ENCODE measurements at places on chromosomes 12 and 14. TPM values are rescaled to one million over a fixed set of nuclear protein-coding genes. Genes with fewer than 3 reads are reported as not detected.

Gene GNB3
- polyA plus RNA-seq, result 3.6 TPM

Gene SERPINA3
- polyA plus RNA-seq, result 2.4 TPM

Gene SLCO1B1
- not detected for polyA plus RNA-seq

Gene TMEM119
- polyA plus RNA-seq, result 67.0 TPM

Gene SAMD15
- polyA plus RNA-seq, result 0.66 TPM

Gene FBRSL1
- 1.5 TPM for polyA plus RNA-seq

Gene CHGA
- polyA plus RNA-seq, result not detected

Gene TCL1A
- not detected for polyA plus RNA-seq

Gene FGF23
- not detected for polyA plus RNA-seq

Gene TDRD9
- 0.05 TPM for polyA plus RNA-seq

Gene NYNRIN
- polyA plus RNA-seq, result 10.5 TPM

Gene NEUROD4
- polyA plus RNA-seq, result not detected

Gene MYH7
- not detected for polyA plus RNA-seq

- no peak for DNase-seq
These were observed 20.0 kb downstream of the BEST3 start for GRCh38 chr12:69679119-69679518.

DNA sequence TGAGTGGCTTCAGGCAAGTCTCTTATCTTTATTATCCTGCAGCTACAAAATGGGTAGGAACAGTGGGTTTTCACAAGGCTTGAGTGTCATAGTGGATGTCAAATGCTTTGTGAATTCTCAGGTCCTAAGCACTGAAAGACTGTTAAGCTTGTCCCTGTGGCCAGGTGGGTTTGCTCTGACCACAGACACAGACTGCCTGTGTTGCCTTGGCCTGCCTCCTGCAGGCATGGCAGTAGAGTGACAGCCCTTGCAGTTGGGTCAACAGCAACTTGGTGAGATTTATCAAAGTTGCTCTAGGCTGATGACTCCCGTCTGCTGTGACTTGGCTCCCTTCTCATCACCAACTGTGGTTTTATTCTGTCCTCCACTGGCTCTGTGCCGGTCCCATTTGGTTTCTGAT, 520.0 kb upstream of the CCDC196 start:
- DNase-seq, result no peak

- no peak for DNase-seq
These were observed 21.5 kb upstream of the IFNG start for GRCh38 chr12:68180792-68181744.

- DNase-seq, result no peak
These were observed 81.0 kb downstream of the ETV6 start for GRCh38 chr12:11730299-11731041.

DNA sequence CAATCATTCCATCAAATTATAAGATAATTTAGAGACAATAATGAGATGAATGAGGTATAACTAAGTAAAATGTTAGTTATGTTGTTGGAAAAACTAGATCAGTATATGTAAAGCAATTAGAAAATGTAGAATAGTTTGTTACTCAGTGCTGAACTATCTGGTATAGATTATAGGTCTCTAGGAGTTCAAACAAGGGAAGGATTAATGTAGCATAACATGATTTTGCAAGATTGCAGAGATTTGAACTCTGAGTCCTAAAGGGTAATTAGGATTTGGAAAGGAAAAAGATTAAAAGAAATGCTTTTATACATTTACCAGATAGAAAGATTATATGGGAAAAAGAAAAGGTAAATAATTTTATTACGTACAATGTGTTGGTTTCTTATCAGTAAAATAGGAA, 246.3 kb downstream of the KCNC2 start:
- no peak for DNase-seq

GRCh38 chr12:54021432-54022013, 6.7 kb upstream of the HOXC6 start:
- no peak for DNase-seq

GRCh38 chr12:42582050-42582449, 7.5 kb downstream of the PRICKLE1 start:
- no peak for DNase-seq

GRCh38 chr12:130463275-130463658, 125.6 kb downstream of the PIWIL1 start:
- DNase-seq, result no peak

- DNase-seq, result no peak
These were observed 145.6 kb upstream of the RFLNA start for GRCh38 chr12:124149287-124149686.

GRCh38 chr14:61520576-61520975, 174.7 kb upstream of the HIF1A start:
- DNase-seq, result no peak

DNA sequence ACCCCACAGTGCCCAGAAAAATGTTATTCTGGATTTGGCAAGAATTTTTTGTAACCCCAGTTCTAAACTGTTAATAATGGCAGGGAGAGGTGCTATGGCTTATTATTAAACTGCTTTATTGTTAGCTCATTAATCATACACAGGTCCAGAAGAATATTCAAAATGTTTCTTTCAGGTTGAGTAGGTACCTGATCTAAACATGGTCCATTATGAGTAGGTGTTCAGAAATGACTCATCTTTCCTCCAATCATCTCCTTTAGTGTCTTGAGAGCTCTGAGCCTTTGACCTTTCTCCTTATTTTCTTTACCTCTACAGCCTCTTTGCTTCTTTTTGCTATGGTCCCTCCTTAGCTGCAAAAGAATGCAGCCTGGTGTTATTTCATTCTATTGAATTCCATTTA, 211.0 kb upstream of the GARIN6 start:
- no peak for DNase-seq

DNA sequence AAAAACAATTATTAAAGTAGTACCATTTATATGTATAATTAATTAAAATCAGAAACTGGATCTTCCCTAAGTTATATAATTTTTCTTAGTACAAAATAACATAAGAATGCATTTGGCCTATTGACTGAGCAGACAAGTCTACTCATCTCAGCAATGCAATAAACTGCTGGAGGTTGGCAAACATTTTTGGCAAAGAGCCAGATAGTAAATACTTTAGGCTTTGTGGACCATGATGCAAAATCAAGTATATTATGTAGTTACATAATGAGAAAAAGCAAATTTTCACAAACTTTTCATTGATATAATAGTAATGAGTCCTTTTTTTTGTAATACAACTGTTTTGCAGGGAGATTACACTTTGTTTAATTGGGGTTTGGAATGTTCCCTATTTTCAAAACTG, 30.9 kb downstream of the ERGIC2 start:
- no peak for DNase-seq

GRCh38 chr12:21384261-21384660, 11.6 kb downstream of the IAPP start:
- DNase-seq, result no peak

GRCh38 chr12:5771756-5772155, 173.3 kb downstream of the ANO2 start:
- DNase-seq, result no peak

DNA sequence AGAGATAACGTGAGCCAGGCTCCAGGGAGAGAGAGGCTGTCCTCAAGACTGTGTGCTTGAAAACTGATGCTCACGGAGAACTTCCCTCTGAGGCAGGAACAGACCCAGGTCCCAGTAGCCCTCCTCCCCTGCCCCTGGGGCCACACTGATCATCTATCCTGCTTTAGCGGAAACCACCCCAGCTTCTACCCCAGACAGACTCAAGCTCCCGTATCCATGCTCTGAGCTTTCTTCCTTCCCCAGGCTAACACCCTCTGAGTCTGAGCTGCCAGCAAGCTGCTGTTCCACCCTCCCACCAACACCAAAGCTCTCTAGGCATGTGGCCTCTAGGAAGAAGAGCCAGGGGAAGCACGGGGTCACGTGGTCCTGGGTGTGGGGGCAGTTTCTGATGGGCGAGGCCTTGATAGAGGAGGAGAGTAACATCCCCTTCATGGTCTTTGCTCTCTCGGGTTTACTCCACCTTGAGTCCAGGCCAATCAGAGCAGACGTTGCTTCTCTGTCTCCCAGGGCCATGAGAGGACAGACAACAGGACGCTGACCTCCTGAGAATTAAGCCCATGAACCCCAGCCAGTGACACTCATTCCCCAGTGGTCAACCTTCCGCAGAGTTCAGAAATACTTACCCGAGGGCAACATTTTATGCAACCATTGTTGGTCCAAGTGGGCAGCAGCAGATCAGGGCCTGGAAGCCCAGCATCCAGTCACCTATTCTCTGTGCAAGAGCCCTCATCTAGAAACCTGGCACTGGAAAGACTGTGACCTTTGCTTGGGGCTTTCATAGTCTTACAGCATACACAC, 1.4 kb downstream of the PCK2 start:
- no peak for DNase-seq

GRCh38 chr12:61161961-61162360, 1098.2 kb upstream of the USP15 start:
- DNase-seq, result no peak

DNA sequence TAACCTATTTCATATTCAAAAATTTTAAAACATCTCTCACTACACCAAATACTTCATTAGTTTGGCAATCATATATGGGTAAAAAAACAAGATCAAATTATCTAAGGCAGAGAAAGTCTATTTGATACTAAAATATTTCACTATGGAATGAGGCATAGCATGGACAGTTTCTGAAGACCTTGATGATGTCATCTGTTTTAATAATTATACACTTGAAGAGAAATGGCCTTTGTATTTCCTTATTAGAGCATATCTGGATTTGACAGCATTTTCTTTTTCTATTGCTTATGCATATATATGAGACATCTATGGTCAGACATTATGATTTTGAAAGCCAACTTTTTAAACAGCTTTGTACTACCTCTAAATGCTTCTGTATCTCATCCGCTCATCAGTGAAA, 88.6 kb downstream of the DDHD1 start:
- no peak for DNase-seq

DNA sequence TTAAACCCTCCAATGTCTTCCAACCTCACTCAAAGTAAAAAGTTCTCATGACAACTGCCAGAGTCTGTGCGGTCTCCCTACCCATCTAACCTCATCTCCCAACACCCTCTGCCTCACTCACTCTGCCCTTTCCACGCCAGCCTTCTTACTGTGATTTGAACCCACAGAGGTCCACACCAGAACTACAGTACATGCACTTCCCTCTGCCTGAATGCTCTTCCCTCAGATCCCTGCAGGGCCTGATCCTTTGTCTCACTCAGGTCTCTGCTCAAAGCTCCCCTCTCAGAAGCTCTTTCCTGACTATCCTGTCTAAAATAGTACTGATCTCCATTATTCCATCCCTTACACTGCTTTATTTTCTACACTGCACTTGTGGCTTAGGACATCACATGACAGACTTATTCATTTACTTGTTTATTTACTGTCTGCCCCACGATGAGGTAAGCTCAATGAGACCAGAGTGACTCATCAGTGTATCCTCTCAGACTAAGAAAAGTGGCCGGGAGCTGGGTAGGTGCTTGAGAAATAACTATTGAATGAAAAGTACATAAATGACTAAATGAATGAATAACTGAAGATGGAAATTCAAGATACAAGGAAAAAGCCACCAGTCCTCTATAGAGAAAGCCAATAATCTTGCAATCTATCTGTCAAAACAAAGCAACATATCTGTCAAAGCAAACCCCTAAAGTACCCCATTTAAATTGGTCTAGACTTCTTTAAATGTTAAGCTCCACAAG, 17.1 kb downstream of the POMT2 start:
- DNase-seq, result peak; percentile 77

- no peak for DNase-seq
These were observed 28.5 kb upstream of the NXPH4 start for GRCh38 chr12:57188090-57188425.

GRCh38 chr12:4270831-4271716, 2.5 kb upstream of the CCND2 start:
- no peak for DNase-seq

DNA sequence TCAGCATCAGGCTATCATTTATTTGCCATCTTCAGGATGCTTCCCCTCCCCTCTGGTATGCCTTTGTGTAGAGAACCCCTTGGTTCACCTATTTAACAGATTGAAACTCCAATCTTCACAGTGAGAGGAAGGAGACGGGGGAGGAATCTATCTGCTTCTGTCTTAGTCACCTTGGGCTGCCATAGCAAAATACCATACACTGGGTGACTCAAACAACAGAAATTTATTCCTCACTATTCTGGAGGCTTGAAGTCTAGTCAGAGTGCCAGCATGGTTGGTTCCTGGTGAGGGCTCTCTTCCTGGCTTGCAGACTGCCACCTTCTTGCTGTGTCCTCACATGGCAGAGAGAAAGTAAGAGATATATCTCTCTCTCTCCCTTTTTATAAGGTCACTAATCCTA, 13.5 kb upstream of the EML1 start:
- DNase-seq, result no peak

DNA sequence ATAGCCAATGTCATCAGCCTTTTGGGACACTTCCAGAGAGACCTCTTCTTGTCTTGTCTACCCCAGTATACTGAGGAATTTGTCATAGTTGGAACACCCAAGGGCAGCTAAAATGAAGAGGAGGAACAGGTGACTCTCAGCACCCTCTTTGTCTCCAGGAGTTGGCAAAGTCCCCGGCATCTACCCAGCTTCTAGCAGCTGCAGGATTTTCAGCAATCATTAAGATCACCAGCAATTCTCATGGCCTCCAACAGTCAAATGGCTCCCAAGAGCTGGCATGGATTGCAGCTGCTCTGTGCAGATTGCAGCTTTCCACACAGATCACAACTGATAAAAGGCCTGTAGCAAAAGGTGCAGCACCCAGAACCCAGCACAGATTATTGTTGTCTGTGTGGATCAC, 32.9 kb downstream of the RERGL start:
- no peak for DNase-seq

DNA sequence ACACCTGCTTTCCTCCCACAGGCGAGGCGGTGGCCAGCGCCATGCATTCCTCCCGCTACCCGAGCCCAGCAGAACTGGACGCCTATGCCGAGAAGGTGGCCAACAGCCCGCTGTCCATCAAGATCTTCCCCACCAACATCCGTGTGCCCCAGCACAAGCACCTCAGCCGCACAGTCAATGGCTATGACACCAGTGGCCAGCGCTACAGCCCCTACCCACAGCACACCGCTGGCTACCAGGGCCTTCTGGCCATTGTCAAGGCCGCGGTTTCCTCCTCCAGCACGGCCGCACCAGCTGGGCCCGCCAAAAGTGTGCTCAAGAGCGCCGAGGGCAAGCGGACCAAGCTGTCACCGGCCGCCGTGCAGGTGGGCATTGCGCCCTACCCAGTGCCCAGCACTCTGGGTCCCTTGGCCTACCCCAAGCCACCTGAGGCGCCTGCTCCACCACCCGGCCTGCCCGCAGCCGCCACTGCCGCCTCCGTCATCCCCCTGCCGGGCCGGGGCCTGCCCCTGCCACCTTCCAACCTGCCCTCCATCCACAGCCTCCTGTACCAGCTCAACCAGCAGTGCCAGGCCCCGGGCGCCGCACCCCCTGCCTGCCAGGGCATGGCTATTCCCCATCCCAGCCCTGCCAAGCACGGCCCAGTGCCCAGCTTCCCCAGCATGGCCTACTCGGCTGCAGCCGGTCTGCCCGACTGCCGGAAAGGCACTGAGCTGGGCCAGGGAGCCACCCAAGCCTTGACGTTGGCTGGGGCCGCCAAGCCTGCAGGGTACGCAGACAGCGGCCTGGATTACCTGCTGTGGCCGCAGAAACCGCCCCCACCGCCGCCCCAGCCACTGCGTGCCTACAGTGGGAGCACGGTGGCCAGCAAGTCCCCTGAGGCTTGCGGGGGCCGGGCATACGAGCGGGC, 54.6 kb downstream of the FAM222A start:
- DNase-seq, result no peak
